ENCODE measurements at places on chromosomes 2 and 18. TPM values are rescaled to one million over a fixed set of nuclear protein-coding genes. Genes with fewer than 3 reads are reported as not detected.

LHCGR gene
- total RNA-seq = not detected

DNA sequence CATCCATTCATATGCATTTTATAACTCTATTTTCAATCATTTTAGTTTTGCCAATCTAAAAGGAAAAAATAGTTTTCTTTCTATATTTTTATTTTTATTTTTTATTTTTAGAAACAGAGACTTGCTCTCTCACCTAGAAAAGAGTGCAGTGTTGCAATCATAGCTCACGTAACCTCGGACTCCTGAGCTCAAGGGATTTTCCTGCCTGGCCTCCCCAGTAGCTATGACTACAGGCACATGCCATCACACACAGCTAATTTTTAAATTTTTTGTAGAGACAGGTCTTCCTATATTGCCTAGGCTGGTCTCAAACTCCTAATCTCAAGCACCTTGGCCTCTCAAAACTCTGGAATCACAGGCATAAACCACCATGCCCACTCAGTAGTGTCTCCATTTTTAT lies 125.5 kb upstream of the XIRP2 start:
- no peaks in the 10 kb centered on the region for H3K4me1 ChIP-seq
- H3K27me3 ChIP-seq = no peaks in the 10 kb centered on the region
- no peak overlapping the region for H3K27ac ChIP-seq
- no peak for DNase-seq
- no peaks in the 10 kb centered on the region for H3K36me3 ChIP-seq

GRCh38 chr2:46963941-46964673 lies 48.5 kb upstream of the MCFD2 start:
- peaks cover 7% of the 10 kb centered on the region for H3K4me1 ChIP-seq
- no peaks in the 10 kb centered on the region for H3K36me3 ChIP-seq
- no peak overlapping the region for H3K4me3 ChIP-seq
- DNase-seq = no peak
- H3K27ac ChIP-seq = no peak overlapping the region

DNA sequence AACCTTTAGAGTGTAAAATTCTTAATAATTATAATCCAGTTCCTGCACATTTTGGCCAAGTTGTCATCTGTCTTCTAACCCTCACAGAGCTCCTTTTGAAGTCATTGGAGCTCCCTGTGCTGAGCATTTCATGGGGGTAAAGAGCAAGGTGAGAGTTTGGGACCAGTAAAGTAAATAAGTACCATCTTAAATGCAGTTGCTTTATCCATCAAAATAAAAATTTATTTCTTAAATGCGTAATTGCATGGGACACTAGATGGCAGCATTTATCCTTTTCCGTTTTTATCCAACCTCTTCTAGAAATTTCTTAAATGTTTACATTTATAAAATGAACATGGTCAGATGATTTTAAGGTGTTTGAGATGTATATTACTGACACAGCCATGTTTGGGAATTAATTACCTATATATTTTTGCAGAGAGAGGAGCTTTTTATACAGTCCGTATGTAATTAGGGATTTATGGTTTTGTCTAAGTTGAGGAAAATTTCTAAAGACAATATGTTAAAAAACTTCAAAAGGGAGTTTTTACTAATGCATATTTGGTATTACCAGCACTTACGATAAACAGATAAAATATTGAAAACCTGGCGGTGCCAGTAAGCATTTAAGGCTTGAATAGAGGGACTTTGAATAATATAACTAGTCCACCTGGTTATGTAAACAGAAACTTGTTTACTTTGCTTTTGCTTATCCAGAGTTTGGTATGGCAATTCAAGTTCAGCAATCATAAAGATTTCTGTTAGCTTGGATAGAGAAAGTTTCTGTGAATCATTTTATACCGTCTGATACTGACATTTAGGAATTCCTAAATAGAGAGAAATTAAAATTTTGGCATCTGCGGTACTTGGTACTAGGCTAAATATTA lies 54.5 kb downstream of the ACSL3 start:
- H3K4me1 ChIP-seq = peaks cover 45% of the 10 kb centered on the region
- H3K27me3 ChIP-seq = no peaks in the 10 kb centered on the region
- no peak overlapping the region for H3K27ac ChIP-seq
